CD8-positive, alpha-beta memory T cell (primary cell): ENCODE measurements at places on chromosomes 7 and 10. TPM values are rescaled to one million over a fixed set of nuclear protein-coding genes. Genes with fewer than 3 reads are reported as not detected.

GRCh38 chr10:92742331-92743228 lies 52.8 kb downstream of the HHEX start:
- no peak for DNase-seq

GRCh38 chr7:7851991-7852390 lies 116.6 kb upstream of the GLCCI1 start:
- DNase-seq: no peak

- no peak for DNase-seq
These were observed 370 bp downstream of the TMEM60 start for GRCh38 chr7:77797734-77798393.

The TWIST1 gene
- 0.18 TPM for total RNA-seq

DNA sequence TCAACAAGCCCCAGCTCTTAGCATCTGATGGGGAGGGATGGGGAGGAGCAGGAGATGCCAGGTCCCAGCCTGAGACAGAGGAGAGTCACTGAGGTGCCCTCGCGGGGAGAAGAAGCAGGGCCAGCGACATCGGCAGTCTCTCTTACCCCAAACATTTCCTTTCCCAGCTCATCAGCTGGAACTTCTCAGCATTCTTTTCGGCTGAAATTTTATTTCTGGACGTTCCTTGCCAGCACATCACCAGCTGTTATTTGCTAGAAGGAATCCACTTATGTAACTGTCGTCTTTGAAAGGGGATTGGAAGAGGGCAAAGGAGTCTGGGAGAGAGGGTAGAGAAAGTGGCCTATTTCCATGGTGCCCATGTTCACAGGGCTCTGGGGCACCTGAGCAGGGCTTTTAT lies 101.0 kb upstream of the SHH start:
- DNase-seq: no peak

GRCh38 chr7:36526863-36527548 lies 137.3 kb downstream of the ANLN start:
- DNase-seq: no peak

DNA sequence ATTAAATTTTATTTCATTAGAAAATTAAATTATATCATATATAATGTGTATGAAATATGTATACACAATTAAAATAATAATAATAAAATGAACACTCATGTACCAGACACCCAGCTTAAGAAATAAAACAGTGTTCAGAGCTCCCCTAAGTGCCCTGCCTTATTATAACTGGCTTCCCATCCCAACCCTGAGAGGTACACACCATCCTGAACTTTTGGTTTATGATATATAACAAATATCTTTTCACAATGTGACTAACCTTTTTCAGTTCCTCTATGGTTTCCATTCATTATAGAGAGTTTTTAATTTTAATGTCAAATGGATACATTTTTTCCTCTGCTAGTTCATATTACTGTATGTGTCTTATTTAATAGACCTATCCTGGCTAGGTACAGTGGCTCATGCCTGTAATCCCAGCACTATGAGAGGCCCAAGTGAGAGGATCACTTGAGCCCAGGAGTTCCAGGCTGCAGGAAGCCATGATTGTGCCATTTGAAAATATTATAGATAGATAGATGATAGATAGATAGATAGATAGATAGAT lies 24.0 kb upstream of the STEAP2 start:
- no peak for DNase-seq

The AGR3 gene
- total RNA-seq: not detected

DNA sequence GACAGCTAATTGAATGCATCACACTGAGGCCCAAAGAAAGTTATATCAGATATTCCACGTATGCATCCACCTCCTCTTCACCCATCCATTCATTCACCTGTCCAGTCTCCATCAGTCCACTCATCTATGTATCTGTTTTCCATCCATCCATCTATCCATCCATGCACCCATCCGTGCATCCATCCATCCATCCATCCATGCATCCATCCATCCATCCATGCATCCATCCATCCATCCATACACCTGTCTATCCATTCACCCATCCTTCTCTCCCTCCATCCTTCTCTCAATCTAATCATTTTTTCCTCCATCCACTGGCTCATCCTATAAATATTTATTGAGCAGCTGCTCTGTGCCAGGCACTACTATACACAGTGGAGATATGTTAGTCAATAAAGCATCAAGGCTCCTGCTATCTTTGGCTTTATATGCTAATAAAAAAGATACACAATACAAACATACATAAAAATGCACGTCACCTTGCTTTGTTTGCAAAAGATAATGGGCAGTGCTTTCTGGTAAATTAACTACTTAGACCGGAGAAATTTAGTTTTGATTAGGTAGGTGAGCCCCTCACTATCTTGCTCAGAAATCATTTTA lies 442.0 kb upstream of the KLF6 start:
- DNase-seq: no peak

GRCh38 chr7:94634502-94634901 lies 21.4 kb downstream of the SGCE start:
- DNase-seq: no peak

DNA sequence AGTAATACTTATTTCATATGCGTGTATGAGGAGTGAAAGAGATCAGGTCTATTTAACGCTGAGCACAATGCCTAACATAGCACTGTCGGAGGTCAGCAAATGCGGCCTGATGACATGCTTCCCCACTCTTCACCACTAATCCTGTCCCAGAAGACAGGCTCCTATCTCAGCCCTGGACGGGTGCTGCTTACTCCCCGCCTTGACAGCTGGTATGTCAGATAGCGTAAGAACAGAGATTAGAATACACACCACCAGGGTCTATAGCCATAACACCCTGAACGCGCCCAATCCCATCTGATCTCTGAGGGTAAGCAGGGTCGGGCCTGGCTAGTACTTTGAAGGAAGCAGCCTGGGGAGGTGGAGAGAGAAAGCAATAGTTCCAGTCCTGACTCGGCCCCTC lies 32.3 kb upstream of the TM9SF3 start:
- no peak for DNase-seq

The PIK3AP1 gene
- 5.7 TPM for total RNA-seq

The ANXA8L1 gene
- total RNA-seq: not detected

The IL15RA gene
- 33.5 TPM for total RNA-seq

The SYCE1 gene
- 1.5 TPM for total RNA-seq

GRCh38 chr7:134851141-134851540 lies 71.7 kb downstream of the CALD1 start:
- no peak for DNase-seq

DNA sequence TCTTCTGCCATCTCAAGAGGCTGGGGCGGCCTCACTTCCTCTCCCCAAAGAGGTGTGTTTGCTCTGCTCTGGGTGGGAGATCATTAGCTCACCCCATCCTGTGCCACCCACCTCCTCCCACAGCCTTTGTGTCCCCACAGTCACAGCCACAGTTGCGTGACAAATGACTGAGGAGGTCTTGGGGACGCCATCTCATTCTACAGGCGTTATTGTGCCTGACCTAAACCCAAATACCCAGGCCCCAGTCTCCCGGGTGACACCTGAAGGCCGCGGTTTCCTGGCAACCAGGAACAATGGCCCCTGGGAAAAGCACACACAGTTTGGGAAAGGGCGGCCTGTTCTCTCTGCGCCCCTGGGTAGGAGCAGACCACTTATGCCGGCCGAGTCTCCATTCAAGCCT lies 51.6 kb downstream of the SLIT1 start:
- DNase-seq: no peak

The PKD2L1 gene
- total RNA-seq: not detected

- no peak for DNase-seq
These were observed at the start of gene SLC29A4 for GRCh38 chr7:5282543-5283316. Gene SLC29A4, plus strand, starts transcription at chr7:5282943. Its CDS starts 4,874 bp downstream, at chr7:5287817.

GRCh38 chr10:50788951-50789945 lies 49.5 kb downstream of the ASAH2B start:
- DNase-seq: no peak

GRCh38 chr7:146647445-146647844 lies 530.8 kb downstream of the CNTNAP2 start:
- no peak for DNase-seq

GRCh38 chr10:20017961-20018360 lies 201.7 kb downstream of the PLXDC2 start:
- DNase-seq: no peak

DNA sequence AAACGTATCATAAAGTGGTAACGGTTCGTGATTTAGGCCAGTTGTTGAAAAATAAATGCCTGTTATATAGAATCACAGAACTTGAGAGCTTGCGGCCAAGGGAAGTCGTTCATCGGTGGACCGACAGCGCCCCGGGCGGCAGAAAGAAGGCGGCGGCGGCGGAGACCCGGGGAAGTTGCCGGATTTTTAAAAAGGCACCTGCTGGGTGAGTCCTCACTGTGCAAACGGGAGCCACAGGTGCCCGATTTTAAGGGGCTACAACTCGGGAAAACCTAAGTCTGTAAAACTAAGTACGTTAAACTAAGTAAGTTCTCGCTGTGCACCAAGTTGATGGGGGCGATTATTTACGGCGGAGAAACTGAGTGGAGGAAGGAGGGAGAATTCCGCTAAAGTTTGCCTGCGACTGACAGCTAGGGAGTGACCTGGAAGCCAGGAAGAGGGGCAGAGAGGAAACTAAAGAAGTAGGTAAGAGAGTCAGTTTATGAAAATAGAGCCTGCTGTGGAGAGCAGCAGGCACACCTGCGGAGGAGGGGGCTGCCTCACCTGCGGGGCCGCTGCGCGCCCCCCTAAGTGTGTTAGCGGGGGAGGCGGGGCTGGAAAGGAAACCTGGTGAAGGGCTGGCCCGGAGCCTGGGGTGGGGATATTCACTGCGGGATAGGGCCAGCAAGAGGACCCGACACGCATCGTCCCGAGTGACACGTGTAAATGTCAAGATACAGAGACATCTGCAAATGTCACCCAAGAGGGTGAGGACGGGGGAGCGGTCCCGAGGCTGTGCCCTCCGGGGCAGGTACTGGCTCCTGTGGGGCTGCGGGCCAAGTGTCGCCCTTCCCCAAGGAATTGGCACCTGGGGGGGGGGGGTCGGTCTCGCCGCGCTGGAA lies 996 bp downstream of the ADAM12 start:
- no peak for DNase-seq

DNA sequence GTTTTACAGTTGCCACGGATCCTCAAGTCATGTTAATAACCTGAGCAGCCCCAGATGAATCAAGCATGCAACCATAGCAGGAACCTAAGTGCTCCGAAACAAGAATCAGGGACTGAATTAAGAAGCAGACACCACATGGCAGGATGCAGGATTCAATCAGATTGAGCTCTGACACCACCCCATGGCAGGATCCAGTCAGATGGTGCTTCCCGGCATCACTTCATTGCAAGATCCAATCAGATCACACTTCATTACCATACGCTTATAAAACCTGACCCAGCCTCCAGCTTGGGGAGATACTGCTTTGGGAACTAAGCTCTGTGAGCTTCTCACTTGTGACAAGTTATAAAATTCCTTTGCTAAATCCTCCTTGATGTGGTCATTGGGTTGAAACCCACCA lies 55.3 kb downstream of the ABCB4 start:
- DNase-seq: no peak

The BMPR1A gene
- total RNA-seq: 20.9 TPM

DNA sequence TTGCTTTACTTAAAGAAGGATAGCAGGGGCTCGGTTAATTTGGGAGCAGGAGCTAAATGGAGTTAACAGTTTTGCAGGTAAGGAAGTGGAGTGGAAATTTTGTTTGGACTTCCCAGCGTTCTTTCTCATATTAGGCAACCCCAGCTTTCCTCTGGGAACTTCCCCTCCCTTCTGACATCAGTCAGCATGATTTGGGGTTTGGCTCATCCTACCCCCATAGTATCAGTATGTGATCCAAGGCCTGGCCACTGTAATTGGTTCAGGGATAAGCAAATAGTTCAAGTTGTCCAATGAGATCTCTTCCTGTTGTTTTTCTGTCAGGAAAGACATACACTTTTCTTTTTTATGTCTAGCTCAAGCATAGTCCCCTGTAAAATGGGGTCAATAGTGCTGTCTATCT lies 125.6 kb upstream of the CDK6 start:
- DNase-seq: no peak

The PLCE1 gene
- total RNA-seq: not detected

GRCh38 chr10:121324678-121325213 lies 273.5 kb downstream of the FGFR2 start:
- DNase-seq: no peak

DNA sequence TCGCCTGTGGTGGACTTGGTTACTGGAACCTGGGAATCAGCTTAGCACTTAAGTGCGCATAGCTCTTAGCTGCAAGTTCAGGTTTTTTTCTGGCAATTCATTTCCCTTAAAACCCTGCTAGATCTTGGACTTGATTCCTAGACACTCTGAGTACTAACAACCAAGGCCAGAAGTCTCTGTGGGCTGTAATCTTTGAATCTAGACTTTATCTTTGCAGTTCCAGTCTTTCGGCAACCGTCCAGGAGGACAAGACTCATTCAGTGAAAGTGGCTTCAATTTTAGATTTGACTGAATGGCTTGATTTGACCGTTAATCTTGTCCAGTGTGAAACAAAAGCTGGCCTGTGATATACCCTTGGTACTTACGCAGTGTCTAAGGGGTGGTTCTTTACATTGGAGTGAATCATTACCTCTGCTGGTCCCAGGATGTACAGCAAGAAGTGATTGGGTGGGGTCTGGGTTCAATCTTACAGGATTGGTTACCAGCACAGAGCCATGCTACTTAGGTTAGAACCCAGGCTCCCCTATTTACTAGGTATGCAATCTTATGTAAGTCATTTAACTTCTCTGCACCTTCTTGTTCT lies 16.4 kb downstream of the PTTG1IP2 start:
- DNase-seq: no peak

DNA sequence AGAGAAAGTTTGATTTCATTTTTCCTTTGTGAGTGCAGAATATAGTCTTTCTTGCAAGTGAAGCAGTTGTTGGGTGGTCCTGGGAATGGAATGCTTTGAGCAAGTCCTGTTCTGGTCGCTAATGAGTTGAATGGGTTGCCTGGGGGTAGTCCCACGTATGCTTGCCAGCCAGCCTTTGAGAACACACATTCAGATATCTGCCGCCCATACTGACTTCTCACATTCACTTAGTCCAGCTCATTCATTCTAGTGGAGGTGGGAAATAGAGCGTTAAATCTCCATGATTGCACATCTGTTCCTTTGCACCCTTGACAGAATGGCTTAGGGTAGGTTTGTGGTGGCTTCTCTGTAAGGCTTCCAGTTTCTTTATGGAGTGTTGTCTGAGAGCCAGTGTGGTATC lies 256.6 kb downstream of the SORCS3 start:
- DNase-seq: no peak

DNA sequence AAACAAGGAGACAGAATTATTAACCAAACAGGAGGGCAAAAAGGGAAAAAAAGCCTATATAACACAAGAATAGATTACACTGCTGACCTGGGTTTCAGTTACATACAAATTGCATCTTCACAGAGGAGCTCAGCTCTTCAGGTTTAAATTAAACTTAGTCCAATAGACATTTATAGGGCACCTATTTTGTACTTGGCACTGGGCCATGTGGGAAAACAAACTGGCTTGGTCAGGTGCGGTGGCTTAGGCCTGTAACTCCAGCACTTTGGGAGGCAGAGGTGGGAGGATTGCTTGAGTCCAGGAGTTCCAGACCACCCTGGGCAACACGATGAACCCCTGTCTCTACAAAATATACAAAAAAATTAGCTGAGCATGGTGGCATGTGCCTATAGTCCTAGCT lies 62.3 kb upstream of the CCDC6 start:
- no peak for DNase-seq

The MKI67 gene
- 113 TPM for total RNA-seq

The ATOH7 gene
- total RNA-seq: not detected
